ENCODE measurements at places on chromosomes 7 and 10.

- DNase-seq, result no peak
Observed at GRCh38 chr7:47150497-47151260, 431.2 kb downstream of the TNS3 start.

DNA sequence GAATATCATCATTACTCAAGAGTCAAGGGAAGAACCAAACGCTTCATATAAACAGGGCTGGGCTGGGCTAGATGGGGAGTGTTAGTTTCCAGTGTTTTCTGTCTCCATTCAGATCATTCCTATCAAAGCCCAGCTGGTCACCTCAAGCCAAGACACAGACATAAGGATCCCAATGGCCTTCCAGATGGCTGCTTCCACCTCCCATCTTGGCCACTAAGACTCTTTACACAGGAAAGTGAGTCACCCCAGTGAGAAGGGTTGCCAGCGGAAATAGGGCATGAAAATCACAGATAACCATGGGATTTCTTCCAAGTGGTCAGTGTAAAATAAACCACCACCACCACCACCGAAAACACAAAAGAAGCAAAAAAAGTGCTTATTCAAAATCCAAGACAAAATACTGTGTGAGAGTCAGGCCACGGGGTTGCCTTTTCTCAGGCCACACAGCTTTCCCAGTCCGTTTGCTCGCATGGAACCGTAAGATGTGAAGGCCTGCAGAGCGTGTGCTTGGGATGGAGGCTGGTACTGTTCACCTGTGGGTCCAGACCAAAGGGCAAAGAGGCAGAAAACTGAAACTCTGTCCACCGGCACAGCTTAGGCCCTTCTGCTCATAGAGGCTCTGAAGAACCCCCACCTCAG, 5.6 kb downstream of the PRSS2 start:
- DNase-seq, result peak; percentile 51

GRCh38 chr10:472241-472910, 217.1 kb downstream of the DIP2C start:
- DNase-seq, result no peak

DNA sequence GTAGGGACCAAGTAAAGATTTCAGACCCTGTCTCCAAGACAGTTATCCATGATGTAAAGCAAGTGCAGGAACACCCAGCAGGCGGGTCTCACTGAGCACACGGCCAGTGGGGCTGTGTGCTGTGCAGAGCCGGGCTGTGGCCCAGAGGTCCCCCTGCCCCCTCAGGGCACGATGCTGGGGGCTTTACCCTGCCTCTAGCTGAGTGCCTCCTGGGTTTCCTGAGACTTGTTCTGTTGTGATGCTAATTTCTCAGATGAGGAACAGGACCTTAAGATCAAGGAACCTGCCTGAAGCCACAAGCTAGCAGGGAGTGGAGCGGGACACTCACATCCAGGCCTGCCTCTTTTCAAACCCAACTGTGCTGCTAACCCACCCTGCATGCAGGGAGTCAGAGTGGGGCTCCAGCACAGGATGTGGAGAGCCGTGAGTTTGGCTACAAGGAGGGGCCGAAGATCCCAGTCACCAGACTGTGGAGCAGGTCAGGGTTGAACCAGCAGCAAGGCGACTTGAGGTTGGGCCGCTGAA, 76.1 kb upstream of the LYZL2 start:
- no peak for DNase-seq

DNA sequence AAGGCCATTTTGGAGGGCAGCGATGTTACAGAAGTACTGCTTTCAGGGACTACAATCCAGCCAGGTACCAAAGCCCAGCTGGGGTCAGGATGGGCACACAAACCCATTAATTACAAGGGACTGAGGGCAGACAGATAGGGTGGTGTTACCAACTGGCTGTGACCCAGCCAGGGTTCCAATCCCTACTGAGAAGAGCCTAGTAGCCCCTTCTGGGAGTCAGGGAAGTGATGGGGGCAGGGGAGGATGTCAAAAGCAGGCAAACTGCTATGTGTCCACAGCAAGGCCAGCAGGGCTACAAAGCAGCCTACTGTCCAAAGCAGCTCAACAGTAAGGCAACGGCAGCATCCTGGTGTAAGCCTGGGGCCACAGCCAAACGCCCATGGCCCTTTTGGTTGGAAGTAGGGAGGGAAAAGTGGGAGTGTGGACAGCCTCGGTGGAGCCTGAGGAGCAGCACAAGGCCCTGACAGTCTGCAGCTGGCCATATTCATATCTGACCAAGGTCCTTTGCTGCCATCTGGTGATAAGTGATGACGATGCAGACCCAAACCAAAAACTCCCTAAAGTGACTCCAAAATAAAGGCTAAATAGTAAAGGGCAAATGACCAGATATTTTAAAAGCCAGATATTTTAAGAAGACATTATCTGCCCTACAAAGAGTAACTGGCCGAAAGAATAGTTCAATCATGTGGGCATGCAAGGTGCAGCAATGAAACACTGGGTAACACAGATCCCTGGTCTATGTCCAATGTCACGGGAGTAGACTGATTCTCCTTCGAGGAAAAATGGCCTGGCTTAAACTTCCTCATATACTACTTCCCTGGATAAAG, 56.9 kb downstream of the XPNPEP1 start:
- no peak for DNase-seq

DNA sequence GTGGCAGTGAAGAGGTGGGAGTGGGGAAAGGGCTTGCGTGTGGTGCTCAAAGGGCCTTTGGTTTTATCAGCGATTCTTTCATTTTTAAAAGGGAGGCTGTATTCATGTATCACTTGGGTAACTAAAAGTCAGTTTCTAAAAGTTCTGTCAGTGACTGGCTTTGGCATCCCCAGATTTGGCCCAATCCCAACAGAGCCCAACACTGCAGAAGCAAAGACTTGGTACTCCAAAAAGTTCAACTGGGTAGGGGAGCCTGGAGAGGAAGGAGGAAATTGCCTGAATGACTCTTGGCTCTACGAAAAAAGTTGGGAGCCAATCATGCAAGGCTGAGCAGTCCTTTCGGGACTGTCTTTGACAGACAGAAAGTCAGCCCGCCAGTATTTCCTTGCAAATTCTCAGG, 54.5 kb upstream of the COL13A1 start:
- no peak for DNase-seq
